ENCODE measurements at places on chromosomes 13 and 19. TPM values are rescaled to one million over a fixed set of nuclear protein-coding genes. Genes with fewer than 3 reads are reported as not detected.

Gene HCST
- 2.3 TPM for total RNA-seq

DNA sequence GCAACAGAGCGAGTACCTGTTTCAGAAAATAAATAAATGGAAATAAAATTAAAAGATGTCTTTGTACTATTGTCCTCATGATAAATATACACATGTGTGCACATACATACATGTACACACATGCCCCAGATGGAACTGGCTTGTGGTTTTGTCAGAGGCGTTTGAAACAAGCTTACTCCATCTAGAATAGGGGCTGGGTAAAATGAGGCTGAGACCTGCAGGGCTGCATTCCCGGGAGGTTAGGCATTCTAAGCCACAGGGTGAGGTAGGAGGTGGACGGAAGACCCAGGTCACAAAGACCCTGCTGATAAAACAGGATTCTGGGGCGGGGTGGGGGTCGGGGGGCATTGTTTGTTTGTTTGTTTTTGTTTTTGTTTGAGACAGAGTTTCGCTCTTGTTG is 8.1 kb upstream of the SIN3B start:
- DNase-seq, result peak; percentile 75

Gene GPC5
- not detected for total RNA-seq

DNA sequence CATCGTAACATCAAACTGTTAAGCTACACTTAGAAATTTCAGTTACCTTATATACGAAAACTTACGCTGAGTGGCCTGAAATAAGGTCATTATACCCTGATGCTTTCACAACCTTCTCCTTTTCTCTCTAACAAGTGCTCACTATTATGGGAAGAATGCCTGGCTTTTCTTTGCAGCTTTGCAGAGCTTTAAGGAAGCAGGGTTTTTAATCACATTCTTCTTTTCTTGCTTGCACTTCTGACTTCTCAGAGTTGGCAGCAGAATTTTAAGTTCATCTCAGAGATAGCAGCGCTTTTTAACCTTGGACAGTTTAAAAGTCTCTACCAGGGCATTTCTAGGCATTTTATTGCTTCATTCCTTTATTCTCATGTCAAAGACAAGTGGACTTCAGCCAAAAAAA is 285.1 kb downstream of the SPRY2 start:
- no peak for DNase-seq

GRCh38 chr19:29812080-29812880 is 489 bp downstream of the CCNE1 start:
- no peak for DNase-seq

DNA sequence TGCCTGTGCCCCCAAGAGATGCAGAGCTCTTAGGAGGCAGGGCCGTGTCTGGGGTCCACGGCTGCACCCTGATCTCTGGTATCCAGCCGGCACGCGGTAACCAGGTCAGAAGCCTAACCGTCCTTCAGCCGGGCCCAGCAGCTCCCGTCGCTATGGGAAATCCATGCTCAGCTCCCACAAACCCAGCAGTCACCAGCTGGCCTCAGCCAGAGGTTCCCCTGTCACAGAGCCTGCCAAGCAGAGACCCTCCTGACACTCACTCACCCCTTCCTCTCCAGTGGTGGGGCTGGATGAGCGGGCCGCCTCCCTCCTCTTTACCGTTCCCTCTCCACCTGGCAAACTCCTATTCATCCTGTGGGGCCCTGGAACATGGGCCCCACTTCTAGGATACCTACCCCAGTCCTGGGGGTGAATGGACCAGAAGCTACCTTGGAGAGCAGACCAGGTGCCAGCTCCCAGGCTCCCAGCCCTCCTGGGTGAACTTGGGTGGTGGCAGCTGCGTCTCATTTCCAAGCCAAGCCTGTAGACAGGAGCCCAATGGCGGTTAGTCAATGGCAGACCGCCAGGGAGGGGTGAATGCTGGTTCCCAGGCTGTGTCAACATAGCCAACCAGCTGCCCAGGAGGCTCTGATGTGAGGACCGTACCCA is 21.4 kb upstream of the TCF3 start:
- no peak for DNase-seq

Gene ZNF607
- total RNA-seq, result 6.5 TPM

DNA sequence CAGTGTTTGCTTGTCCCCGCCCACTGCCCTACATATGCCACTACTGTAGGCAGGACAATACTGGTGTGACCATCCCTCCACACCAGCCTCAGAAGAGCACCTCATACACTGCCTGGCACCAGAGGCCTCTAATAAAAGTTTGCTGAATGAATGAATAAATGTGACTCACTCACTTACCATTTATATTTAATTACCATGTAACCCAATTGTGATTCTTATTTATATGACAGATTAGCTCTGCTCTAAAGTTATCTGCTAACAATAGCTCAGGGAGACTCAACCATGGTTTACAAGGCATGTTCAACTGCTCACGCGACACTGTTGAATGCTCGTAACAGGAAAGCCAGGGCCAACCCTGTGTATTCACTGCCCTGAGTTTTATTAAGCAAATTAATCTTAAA is 66.0 kb upstream of the DOCK9 start:
- no peak for DNase-seq

All from mammary epithelial cell (primary cell).